ENCODE measurements at places on chromosomes 5 and 9.

DNA sequence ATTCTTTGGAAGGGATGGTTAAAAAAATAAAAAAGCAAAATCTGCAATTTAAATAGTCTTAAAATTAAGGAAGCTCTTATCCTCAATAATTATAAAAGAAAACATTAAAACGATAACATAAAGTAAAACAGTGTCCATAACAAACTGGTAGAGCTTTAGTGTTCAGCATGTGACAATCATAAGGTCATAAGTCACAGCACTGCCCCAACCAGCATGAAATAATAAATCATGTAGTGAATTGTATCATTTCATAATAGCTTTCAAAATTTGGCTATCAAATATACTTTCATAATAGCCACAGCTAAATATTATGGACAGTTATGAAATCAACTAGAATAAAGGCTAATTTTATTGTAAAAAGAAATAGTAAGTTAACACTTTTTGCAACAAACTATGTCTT lies 10.0 kb downstream of the NR3C1 start:
- no peak for DNase-seq

- DNase-seq, result no peak
Observed at GRCh38 chr9:24832307-24832706, 286.6 kb upstream of the IZUMO3 start.

DNA sequence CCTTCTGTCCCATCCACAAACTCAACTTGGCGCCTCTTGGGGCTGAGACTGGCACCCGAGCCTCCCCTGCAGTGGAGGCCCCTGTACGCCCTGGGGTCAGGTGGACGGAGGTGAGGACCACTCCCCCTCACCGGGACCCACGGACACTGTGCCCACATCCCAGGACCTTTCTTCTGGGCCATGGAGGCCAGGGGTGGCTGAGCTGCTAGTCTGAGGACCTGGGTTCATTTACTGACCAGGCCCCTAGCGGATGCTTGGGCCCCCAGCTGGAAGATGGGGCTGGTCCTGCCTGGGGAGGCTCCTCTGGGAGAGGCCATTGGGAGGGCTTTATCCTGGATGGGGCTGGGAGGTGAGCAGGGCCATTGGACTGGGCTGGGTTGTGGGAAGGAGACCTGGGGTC lies 16.9 kb upstream of the SLC6A19 start:
- no peak for DNase-seq

DNA sequence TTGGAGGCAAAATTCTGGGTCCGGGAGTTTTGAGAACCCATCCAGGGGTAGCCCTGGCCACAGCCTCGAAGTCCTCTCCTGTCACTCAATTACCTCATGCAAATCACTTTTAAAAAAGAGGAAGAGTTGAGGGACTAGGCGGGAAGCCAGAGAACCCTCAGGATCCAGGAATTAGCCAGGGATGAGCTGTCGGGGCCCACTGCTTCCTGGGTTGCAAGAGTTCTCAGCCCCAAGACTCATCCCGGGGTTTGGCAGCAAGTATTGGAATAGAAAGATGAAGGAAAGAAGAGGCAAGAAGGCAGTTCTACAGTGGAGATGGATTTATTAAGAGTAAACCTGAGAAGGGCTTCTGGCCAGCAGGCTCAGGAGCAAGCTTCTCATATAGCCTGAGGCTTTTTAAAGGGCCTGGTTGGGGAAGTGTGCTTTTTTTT lies 25.6 kb downstream of the C9orf50 start:
- no peak for DNase-seq

DNA sequence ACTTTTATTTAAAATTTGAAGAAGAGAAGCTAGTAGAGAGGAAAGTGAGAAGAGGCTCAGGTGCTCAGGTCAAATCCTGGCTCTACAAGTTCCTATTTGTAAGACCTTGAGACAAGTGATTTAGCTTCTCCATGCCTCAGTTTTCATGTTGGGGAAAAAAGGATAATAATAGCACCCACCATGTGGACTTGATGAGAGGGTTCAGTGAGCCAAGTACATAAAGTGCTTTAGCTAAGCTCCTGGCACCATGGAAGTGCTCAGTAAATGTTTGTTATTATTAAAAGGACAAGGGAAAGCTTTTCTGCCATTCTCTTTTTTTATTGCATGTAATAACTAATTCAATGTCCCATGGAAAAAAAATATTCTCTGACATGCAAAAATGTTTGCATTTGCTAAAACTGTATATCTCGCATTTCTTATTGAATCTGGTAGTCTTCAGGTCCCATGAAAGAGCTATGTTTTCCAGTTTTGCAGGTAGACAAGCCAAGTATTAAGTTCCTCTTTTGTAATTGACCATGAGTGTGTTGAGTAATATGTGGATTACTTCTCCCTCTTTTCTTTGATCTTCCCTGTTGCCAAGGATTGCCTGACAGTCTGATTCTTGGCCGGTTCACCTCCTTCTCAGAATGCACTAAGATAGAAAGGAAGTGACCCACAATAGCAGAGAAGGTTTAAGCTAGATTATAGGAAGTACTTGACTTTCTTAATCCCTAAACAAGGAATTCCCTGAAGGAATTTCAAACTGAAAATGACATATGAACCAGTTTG lies 45.6 kb upstream of the TRIM32 start:
- DNase-seq, result no peak

DNA sequence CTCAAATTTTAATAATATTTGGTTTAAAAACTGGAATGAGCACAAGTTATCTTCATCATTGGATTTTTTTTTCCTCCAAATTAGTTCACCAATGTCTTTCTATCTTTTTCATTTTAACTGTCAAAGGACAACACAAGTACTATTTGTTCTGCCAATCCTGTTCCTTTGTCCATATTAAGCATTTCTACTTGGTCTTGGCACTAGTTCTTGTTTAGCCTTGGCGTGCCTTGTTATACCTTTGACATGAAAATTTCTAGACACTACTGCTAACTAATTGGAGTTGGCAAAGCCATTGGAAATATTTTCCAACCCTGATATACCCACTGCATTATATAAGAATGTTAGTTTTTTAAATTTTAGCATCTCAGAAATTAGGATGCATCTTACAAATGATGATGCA lies 3.8 kb downstream of the SPINK6 start:
- no peak for DNase-seq

GRCh38 chr5:140040358-140040757 lies 2.7 kb downstream of the NRG2 start:
- DNase-seq, result no peak

DNA sequence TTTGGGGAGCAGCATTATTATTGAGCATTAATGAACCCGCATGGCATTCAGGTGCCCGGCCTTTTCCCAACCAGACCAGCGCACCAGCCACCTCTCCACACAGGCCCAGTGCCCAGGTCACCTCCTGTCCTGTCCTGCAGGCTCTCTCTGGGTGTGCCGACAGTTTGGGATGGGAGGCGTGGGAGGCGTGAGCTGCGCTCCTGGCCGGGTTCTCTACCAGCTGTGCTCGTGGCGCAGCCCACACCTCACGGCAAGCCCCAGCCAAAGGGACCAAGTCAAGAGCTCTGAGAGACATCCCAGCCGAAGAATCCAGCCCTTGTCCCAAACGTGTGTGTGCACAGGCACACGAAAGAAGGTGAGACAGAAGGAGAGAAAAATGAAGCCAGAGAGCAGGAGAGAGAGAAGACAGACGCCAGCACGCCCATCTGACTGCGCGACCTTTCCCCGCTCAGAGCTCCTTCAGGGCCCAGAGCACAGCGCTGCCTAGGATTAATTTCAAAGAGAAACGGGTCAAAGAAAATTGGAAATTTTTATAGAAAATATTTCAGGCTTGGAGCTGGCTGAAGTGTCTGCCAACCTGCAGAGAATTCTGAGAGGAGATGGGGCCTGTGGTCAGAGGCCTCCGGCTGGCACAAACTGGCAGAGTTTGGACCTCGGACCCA lies 81.7 kb downstream of the ADAMTS2 start:
- DNase-seq, result no peak

- DNase-seq, result no peak
Observed at GRCh38 chr5:60333005-60333571, 366.9 kb downstream of the DEPDC1B start.

DNA sequence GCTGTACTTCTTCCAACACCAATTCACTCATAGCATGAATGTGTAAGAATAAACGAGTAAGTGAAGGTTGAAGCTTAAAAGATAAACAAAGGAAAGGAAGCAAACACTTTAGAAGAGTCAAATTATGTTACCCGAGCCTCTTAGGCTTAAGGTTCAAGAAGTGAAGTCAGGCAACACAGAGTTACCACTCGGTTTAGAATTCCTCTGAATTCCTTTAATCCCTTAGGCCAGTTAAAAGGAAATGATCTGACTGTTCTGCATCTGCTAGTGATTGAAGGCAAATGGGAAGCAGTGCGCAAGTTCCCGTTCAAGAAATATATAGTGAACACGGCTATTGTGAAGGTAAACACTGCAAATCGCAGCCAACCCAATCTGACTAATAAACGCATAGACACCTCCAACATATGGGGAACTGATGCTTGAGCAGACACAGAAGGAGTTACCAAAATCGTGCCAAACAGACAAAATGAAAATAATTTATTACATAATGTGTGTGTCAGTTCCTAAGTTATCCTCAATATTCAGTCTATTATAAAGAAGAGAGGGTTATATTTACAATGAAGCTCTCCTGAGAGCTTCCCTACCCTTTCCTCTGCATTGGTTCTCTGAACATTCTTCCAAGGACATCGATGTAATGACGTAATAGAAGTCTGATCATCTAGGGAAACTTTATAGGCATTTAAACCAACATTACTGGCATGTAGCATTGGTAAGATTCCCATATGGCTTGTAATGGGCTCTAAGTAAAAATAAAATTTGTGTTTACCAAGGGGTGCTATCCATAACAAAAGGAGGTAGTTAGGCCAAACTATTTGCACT lies 837.1 kb upstream of the ZNF608 start:
- no peak for DNase-seq

DNA sequence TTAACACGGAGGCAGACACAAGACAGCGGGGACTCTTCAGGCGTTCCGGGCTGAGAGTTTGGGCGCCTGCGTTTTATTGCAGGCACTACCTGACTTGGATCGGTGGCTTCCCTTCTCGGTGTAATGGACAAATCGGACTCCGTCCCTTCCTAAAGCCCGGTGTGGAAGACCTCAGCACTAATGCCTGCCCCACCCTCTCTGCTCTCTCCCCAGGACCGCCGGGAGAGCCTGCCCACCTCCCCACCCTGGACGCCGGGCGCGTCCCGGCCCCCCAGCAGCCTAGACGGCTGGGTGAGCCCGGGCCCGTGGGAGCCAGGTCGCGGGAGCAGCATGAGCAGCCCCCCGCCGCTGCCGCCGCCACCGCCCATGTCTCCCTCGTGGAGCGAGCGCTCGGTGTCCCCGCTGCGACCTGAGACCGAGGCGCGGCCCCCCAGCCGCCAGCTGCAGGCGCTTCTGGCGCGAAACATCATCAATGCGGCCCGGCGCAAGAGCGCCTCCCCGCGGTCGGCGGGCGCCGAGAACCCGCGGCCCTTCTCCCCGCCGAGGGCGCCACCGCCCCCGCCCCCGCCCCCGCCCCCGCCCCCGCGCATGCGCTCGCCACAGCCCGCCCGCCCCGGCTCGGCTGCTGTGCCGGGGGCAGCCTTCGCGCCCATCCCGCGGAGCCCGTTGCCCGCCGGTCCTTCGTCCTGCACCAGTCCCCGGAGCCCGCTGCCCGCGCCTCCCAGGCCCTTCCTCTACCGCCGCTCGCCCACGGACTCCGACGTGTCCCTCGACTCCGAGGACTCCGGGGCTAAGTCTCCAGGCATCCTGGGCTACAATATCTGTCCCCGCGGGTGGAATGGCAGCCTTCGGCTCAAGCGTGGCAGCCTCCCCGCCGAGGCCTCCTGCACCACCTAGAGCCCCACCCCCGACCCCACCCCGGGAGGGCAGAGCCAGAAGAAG lies 4.6 kb upstream of the MYOZ3 start:
- peak; percentile 64 for DNase-seq

- DNase-seq, result no peak
Observed at GRCh38 chr5:115571441-115571878, 26.9 kb upstream of the FEM1C start.

DNA sequence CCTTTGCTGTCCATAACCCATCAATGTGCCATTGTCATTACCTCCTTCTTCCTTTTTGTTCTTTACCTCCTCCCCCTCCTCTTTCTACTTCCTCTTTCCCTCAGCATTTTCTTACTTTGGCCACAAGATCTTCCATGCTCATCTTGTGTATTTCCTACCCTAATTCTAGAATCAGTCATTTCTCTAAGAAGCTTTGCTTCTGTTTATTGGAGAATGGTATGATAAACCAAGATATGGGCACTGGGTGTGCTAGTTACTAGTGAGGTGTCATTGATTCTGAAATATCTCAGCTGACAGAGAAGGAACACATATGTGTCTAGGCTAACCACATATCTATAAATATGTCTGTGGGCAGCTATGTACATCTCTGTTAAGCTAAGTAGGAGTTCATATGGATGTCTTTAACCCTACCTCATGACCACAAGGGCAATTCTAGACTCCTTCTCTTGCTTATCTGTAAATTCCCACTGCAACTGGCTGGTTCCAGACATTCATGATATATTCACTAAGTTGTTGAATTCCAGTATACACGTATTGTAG lies 2051.3 kb upstream of the CDH9 start:
- no peak for DNase-seq

DNA sequence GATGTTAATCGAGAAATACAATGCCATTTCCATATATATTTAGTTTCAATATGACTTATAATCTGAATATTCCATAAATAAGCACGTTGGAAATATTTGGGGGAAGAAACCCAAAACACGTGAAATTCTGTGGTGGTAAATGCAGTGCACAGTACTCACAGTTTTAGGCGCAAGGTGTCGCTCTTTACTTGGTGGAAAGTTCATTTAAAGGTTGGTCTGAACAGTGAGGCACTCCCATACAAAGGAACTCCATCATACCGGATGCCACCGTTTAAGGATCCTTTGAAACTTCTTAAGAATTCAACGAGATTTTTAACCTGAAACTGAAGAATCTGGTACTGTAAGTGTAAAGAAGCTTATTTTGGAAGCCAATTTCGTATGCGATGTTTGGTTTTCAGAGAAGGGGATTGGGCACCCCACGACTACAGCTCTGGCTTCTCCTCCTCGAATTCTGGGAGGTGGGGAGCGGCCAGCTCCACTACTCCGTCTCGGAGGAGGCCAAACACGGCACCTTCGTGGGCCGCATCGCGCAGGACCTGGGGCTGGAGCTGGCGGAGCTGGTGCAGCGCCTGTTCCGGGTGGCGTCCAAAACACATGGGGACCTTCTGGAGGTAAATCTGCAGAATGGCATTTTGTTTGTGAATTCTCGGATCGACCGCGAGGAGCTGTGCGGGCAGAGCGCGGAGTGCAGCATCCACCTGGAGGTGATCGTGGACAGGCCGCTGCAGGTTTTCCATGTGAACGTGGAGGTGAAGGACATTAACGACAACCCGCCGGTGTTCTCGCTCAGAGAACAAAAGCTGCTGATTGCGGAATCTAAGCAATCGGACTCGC lies at the start of gene PCDHA11:
Gene PCDHA11, plus strand, starts transcription at position 237 of the 834 bp plus-strand sequence. Its CDS starts 147 bp downstream, at position 384.
- DNase-seq, result no peak

DNA sequence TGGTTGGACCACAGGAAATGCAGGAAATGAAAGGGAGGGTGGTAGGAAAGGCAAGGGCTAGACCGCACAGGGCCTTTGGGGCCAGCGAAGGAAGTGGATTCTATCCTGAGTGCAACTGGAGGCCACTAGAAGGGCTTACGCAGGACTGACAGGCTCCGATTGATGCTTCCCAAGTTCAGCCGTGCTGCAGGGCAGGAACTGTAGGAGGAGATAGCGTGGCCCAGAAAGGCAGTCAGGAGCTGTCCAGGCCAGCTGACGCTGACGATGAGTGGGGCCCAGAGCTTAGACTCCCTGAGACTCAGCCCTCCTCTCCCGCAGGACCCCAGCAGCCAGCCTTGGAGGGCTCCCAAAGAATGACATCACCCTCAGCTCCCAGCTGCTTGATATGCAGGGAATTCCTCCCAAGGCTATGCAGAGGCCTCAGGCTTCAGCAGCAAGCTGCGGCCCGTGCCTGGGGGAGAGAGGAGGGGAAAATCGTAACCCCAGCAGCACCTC lies 48.8 kb downstream of the KCNIP1 start:
- no peak for DNase-seq

- no peak for DNase-seq
Observed at GRCh38 chr9:109914280-109915027, 134.5 kb downstream of the PALM2AKAP2 start.

Data from NCI-H1105 treated with DMSO at 0.1 percent for 48 hours (cell line).